ENCODE measurements at places on chromosomes 11 and 22.

- peak; percentile 91 for DNase-seq
These were observed 8.2 kb upstream of the NAP1L4 start for GRCh38 chr11:3000032-3000961.

- peak; percentile 51 for DNase-seq
These were observed 89.9 kb downstream of the MTNR1B start for GRCh38 chr11:93059117-93059957.

DNA sequence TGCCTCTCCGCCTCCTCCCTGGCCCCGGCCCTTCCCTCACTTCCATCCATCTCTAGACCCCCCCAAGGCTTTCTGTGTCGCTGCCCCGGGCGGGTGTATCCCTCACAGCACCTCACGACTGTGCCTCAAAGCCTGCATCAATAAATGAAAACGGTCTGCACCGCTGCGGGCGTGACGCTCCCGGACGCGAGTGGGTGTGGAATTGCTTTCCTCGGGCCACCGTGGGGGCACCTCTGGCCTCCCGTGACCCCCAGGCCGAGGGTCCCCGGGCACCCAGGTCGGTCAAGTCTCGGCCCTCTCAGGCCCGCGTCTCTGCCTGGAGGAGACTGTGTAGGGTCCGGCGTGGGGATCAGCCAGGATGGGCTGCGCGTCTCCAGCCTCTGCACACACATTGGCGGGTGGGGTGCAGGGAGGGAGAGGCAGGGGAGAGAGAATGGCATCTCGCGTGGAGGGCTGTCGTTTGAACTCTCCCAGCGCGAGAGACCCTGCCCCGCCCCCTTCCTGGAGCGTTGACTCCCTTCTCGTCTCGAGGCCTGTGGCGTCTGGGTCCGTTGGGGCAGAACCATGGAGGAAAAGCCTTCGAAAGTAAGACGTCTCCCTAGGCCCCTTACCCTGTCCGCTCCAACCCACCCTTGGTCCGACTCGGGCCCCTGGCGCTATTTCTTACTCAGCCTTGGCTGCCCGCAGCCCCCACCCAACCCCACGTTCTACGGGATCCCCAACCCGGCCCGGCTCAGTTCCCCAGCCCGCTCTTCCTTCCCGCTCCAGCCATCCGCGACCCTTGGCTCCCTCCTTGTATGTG is at the start of gene CATSPERZ:
TSS of gene CATSPERZ (plus strand) at position 512 of the 802 bp plus-strand sequence. CDS start at position 565, 53 bp downstream.
- DNase-seq = no peak

DNA sequence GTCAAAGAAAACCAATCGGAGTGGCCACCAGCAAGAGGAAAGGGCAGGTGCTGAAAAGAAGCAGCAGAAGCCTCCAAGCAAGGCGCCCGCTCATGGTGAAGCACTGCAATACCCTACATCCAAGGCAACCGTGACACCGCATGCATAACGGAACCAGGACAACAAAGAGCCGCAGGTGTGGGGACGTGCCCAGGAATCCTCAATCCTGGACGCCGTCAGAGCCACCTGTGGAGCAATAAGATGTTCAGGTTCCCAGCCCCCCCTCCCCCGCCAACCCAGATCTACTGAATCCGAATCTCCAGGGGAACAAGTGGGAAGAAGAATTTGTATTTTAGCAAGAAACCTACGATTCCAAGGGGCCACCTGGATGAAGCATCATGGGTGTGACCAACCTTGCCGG is 70.8 kb downstream of the SHANK2 start:
- no peak for DNase-seq

DNA sequence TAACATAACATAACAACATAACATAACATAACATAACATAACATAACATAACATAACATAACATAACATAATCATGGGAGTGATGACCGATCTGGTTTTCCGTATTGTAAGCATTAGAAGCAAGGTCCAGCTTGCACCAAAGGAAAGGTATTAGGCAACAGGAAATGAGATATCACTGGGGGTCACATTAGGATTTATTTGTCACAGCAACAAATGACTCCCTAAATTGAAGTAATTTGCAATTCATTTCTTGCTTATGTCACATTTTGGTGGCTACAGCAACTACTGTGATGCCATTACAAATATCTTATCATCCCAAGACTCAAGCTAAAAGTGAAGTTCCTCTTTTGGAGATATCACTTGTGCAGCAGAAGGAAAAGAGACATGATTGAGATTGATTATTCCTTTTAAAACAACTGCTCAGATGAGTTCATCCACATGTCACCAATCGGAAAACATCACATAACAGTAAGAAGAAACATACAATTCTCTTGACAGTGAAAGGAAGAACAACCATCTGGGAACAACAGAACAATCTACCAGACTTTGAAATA is 1331.1 kb upstream of the RAG2 start:
- no peak for DNase-seq

- DNase-seq = peak; percentile 26
These were observed 2.0 kb downstream of the DAGLA start for GRCh38 chr11:61682093-61682732.

GRCh38 chr11:102458548-102458947 is 6.0 kb upstream of the TMEM123 start:
- DNase-seq = no peak

- DNase-seq = no peak
These were observed 100.6 kb downstream of the CD44 start for GRCh38 chr11:35239471-35240075.

GRCh38 chr11:34427186-34427805 is 11.4 kb upstream of the CAT start:
- DNase-seq = no peak

GRCh38 chr11:709109-709997 is 3.3 kb downstream of the EPS8L2 start:
- no peak for DNase-seq

DNA sequence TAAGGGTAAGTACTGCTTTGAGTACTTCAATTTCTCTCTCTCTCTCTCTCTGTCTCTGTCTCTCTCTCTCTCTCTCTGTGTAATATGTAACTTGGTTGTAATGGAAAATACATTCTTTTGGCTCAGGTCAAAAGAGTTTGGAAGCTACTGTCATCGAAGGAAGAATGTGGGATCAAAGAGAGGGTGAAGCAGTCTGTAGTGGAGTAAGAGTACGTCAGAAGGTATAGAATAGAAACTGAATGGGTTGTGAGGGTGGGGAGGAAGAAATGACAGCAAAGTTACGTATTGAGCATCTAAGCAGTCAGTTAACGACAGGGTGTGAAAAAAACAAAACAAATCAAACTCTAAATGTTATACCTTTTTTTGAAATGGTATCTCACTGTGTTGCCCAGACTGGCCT is 10.0 kb downstream of the NCAM1 start:
- DNase-seq = no peak

DNA sequence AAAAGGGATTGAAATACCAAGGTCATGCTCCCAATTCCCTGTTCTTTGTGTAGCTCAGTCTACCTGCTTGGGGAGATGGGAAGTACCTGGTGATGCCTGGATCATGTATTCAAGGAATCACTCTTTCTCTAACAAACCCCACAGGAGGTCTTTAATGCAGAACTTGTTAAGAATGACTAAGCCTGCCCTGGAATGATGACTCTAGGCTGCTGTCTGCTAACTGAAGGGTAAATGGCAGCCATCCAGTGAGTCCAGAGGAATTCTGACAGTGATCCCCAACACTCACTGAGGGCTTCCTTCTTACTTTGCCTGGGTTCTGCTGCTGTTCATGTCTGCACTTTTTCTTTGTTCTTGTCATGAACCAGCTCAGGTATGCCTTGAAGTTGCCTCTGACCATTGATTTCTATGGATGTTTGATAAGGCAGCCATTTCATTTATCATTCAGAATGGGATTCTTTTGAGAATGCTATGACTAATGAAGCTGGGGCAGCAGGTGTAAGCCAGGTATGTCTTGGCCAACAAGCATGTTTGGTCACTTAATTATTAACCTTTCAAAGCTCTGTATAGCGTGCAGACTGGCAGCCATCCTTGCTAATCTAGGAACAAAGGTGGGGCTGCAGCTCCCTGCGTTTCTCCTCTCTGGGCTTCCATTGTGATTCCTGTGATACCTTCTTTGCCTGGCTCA is 11.4 kb downstream of the PRSS23 start:
- no peak for DNase-seq

GRCh38 chr22:30855266-30855665 is 113.3 kb downstream of the MORC2 start:
- no peak for DNase-seq

- no peak for DNase-seq
These were observed 28.4 kb upstream of the CACNG2 start for GRCh38 chr22:36731916-36732315.

DNA sequence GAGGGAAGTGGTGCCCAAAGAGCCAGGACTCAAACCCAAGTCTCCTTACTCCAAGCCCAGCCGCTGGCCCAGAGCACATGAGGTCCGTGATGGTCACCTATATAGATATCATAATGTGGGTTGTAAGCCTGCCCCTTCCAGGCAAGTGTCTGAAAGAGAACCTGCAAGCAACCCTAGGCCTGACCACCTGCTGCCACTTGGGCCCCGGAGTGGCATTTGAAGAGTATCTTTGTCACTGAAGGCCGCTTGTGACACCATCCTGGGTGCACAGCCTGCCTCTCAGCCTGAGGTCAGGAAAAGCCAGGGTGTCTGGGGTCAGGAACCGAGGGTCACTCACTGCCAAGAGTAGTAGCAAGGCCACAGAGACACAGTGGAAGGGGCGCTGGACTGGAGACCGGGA is 32.4 kb downstream of the OTOG start:
- no peak for DNase-seq

GRCh38 chr11:116814502-116814901 is 8.6 kb downstream of the APOA4 start:
- no peak for DNase-seq

DNA sequence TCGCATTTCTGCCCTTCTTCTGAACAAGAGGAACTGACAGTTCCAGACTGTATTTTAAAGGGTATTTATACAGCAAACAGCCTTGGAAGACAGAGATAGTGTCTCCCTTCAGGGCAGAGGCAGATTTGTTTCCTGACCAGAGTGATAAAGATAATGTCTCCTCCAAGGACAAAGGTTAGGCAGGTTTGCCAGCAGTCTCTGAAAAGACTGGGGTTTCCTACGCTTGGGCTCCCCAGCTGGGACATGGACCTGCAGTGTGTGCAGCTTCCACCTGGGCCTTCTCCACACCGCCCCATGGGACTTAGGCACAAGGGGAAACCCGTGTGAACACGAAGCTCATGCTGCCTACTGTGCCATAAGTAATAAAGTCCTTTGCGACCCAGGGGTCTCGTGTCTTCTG is 42.1 kb downstream of the RPL27A start:
- DNase-seq = no peak

GRCh38 chr11:123183391-123184099 is 11.5 kb downstream of the CLMP start:
- DNase-seq = no peak

DNA sequence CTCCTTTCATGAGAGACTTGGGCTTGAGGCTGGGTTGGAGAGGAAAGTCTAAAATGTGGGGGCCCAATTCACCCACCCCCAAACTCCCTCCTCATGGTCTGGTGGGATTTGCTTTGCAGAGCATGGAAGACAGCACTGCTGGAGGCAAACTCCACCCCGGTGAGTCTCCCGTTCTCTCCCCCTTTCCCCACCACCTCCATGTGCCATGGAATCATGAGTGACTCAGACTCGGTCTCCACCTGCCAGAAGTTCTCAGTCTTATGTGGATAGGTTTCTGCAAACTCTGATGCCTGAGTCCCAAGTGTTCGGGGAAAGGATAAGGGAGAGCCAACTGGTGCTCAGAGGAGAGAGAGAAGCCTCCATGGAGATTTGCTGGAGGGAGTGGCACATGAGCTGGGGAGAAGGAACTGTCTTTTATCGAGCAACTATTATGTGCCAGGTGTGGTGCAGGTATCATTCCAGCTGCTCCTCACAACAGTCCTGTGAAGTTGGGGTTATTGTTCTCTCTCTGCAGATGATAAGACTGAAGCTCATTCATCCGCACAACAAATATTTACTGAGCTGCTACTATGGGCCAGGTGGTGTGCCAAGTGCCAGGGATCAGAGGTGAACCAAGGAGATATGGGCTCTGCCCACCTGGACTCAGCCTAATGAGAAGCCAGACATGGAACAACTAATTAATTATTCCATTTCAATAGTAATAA is 6.6 kb downstream of the PLEKHB1 start:
- no peak for DNase-seq

GRCh38 chr11:5303626-5304025 is 1.9 kb upstream of the OR51B4 start:
- DNase-seq = no peak

GRCh38 chr11:41400124-41400523 is 59.3 kb downstream of the LRRC4C start:
- DNase-seq = no peak
